ENCODE measurements at places on chromosomes 5 and 9. TPM values are rescaled to one million over a fixed set of nuclear protein-coding genes. Genes with fewer than 3 reads are reported as not detected.

NTRK2 gene
- total RNA-seq, result 2.3 TPM

LCN15 gene
- total RNA-seq, result not detected

MEIKIN gene
- total RNA-seq, result not detected

PSMB7 gene
- 223 TPM for total RNA-seq

MORN5 gene
- total RNA-seq, result not detected

MLANA gene
- total RNA-seq, result not detected

DNA sequence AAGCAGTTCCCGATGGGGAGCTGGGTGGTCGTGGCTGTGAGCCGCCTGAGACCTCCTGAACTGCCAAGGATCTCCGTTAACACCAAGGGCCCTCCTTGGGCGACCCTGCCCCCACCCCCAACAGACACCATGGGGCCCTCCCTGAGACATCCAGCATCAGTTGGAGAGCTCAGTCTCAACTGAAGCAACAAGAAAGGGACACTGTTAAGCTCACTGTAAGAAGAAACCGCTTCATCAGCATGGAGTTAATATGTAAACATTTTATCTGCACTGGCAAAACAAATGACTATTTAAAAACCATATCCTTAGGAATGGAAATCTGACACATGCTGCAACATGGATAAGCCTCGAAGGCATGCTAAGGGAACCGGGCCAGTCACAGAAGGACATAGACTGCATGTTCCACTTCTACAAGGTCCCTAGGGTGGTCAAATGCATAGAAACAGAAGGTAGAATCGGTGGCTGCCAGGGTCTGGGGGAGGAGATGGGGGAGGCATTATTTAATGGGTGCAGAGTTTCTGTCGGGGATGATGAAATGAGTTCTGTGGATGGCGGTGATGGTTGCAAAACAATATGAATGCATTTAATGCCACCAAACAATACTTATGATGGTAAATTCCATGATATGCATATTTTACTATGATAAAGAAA lies 47.4 kb downstream of the ROR2 start:
- H3K36me3 ChIP-seq, result no peaks in the 10 kb centered on the region
- H3K4me1 ChIP-seq, result peaks cover 17% of the 10 kb centered on the region
- DNase-seq, result no peak
- H3K27ac ChIP-seq, result no peak overlapping the region
- H3K4me3 ChIP-seq, result no peak overlapping the region
- H3K27me3 ChIP-seq, result peaks cover 10% of the 10 kb centered on the region

GRCh38 chr9:86356871-86357866 lies 3.0 kb upstream of the TUT7 start:
- H3K4me1 ChIP-seq, result peaks cover 15% of the 10 kb centered on the region
- peaks cover 8% of the 10 kb centered on the region for H3K36me3 ChIP-seq
- no peak overlapping the region for H3K27ac ChIP-seq
- no peak overlapping the region for H3K4me3 ChIP-seq
- H3K27me3 ChIP-seq, result peaks cover 15% of the 10 kb centered on the region

GRCh38 chr9:96484521-96484931 lies 34.6 kb downstream of the HABP4 start:
- no peak overlapping the region for H3K4me3 ChIP-seq
- H3K27me3 ChIP-seq, result no peaks in the 10 kb centered on the region
- peaks cover 5% of the 10 kb centered on the region for H3K4me1 ChIP-seq
- DNase-seq, result no peak

GRCh38 chr5:142239394-142240159 lies 85.2 kb downstream of the SPRY4 start:
- peaks cover 8% of the 10 kb centered on the region for H3K4me1 ChIP-seq
- H3K27ac ChIP-seq, result no peak overlapping the region
- peaks cover 13% of the 10 kb centered on the region for H3K27me3 ChIP-seq
- no peaks in the 10 kb centered on the region for H3K36me3 ChIP-seq
- H3K4me3 ChIP-seq, result no peak overlapping the region
- DNase-seq, result no peak

DNA sequence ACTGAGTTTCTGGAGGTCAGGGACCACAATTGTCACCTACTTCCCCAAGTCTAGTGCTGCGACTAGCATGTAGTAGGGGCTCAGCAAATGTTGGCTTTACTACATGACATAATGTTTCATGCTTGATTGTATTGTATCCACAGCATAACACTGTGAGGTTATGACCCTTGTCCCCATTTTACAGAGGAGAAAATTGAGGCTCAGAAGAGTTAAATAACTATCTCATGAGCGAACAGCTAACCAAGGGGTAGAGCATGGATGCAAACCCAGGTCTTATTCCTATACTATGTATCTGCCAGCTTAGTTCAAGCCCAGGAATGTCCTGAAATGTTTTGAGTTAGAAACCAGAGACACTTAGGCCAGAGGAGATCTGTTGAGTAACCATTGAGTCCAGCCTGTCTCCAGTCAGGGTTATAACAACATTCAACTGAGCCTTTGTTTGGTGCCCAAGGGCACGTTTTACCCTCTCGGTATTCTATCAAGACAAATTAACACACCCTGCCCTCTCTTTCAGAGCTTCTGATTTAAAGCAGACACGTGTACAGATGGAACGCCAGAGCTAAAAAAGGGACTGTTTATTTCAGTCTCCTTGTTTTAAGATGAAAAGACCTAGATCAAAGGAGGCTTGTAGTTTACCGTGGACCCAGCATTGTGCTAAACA lies 16.5 kb downstream of the ANGPTL2 start:
- H3K36me3 ChIP-seq, result no peaks in the 10 kb centered on the region
- no peaks in the 10 kb centered on the region for H3K4me1 ChIP-seq
- no peak overlapping the region for H3K27ac ChIP-seq
- DNase-seq, result no peak
- H3K4me3 ChIP-seq, result no peak overlapping the region

- H3K4me1 ChIP-seq, result no peaks in the 10 kb centered on the region
- no peaks in the 10 kb centered on the region for H3K36me3 ChIP-seq
- H3K27me3 ChIP-seq, result peaks cover 2% of the 10 kb centered on the region
- no peak overlapping the region for H3K27ac ChIP-seq
- DNase-seq, result no peak
- no peak overlapping the region for H3K4me3 ChIP-seq
Measured at GRCh38 chr5:35240892-35241291, 10.6 kb upstream of the PRLR start.

DNA sequence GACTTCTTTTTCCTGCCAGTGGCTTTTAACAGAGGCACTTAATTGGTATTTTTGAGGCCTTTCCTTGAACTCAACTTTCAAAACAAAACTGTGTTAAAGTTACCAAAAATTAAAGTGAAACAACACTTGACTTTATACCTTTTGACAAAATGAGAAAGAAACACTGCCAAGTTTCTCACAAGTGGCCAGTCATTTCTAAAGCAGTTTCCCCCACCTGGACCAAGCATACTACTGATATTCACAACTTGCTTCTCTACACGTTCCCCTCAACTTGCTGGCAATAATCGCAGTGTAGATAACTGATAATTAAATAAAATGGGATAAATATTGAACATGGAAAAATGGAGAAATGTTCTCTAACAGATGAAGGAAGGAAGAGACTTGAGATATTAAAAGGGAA lies 135.7 kb downstream of the TLR4 start:
- no peaks in the 10 kb centered on the region for H3K36me3 ChIP-seq
- DNase-seq, result no peak
- H3K27ac ChIP-seq, result no peak overlapping the region
- peaks cover 2% of the 10 kb centered on the region for H3K4me1 ChIP-seq

DNA sequence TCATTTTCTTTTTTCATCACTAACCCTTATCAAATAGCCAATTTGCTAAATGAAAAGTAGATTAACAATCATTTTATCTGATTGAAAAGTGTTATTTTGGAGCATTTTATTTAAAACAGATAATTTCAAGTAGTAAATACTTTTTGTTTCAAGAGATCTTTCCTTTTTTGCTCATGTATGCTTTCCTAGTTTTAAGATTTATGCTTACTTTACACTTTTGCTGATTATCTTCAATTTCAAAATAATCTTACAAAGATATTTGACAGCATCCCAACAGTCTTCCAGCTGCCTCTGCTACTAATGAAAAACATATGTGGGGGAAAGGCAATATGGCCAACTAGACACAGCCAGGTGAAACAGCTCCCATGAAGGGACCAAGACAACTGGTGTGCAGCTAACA lies 1027.3 kb upstream of the CDH9 start:
- H3K4me3 ChIP-seq, result no peak overlapping the region
- H3K27me3 ChIP-seq, result no peaks in the 10 kb centered on the region
- no peaks in the 10 kb centered on the region for H3K36me3 ChIP-seq
- no peak for DNase-seq
- no peaks in the 10 kb centered on the region for H3K4me1 ChIP-seq

DNA sequence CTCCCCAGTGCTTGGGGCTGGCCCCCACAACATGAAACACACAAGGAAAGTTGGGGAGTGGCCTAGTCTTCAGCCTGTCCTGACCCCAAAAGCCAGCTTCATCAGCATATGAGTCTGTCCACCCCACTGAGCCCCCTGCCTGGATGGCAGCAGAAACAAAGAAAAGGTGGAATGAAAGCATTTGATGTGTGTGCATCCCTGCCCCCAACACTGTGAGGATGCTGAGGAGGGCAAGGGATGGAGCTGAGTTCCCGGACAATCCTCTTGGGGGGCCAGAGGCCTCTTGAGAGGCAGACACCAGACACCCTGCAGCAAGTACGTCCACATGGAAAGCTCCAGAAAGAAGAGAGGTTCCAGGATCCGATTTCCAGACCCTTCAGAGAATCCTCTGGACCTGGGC lies 113.5 kb upstream of the PPP1R26 start:
- H3K27ac ChIP-seq, result no peak overlapping the region
- H3K27me3 ChIP-seq, result no peaks in the 10 kb centered on the region
- DNase-seq, result no peak
- H3K4me3 ChIP-seq, result no peak overlapping the region
- no peaks in the 10 kb centered on the region for H3K4me1 ChIP-seq

GRCh38 chr9:83432104-83432627 lies 106.0 kb downstream of the FRMD3 start:
- no peak overlapping the region for H3K4me3 ChIP-seq
- no peak overlapping the region for H3K27ac ChIP-seq
- no peaks in the 10 kb centered on the region for H3K27me3 ChIP-seq

Measured in activated CD4-positive, alpha-beta T cell treated with anti-CD3 and anti-CD28 coated beads, Interleukin-2, amount 10 ng/mL, durations not matched to agents 24 days and 14 days (primary cell).